ENCODE measurements at places on chromosomes 1 and 21.

- DNase-seq, result no peak
Measured at GRCh38 chr1:53726009-53726600, 12.9 kb downstream of the GLIS1 start.

DNA sequence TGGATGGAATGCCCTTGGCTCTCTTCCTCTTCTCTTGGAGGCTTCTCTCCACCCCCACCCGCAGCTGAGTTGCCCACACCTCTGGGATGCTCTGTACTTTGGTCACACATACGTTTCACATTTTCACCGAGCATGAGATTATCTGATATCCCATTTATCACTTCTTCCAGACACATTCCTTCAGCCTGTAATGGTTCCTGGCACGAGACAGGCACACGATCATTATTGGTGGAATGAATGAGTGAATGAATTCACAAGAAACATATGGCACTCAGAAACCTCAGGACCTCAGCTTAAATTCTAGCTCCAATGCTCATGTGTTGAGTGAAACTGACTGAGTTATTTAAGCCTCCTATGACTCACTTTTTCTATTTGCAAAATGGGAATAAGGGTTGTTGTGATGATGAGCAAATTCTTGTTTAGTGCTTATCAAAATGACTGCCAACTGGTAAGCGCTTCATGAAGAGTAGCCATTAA, 242.7 kb upstream of the JUN start:
- no peak for DNase-seq

DNA sequence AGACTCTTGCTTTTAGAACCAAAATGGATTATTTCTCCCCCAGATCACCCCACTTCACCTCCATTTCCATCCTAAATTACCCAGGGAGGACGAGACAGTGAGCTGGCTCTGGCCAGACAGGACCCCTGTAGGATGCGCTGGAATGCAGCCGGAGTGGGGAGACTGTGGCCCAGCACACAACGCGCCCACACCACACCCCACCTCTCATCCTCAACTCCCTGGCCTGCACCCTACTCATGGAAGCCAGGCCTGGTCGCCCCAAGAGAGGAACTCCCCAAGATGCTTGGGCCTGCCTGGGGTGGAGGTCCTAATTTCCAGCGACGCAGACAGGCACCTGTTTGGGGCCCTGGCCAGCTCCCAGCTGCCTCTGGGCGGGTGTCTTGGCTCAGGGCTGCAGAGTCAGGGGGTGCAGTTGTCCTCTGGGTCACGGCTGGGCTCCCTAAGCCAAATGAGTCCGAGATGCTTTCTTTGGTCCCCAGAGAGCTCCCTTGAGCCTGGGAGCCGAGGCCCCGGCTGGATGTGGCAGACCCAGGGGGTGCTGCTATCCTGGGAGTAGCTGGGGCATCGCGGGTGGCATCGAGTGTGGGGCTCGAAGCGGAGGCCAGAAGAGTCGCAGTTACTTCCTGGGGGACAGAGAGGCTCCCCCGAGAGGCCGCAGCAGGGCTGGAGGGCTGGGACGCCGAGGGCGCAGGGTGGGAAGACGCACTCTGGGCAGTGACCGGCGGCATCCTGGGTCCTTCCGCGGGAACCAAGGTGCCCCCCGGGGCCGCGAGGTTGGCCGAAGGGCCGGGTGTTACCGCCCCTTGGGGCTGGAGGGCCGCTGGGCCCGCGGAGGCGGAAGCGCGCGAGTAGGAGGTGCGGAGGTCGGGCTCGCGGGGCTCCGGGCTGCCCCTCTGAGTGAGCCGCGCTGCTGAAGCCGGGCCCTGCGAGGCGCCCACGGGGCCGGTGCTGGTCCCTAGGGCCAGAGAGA, 10.4 kb downstream of the CLEC20A start:
- DNase-seq, result no peak

GRCh38 chr1:43671626-43672330, 21.8 kb downstream of the KDM4A start:
- DNase-seq, result no peak

DNA sequence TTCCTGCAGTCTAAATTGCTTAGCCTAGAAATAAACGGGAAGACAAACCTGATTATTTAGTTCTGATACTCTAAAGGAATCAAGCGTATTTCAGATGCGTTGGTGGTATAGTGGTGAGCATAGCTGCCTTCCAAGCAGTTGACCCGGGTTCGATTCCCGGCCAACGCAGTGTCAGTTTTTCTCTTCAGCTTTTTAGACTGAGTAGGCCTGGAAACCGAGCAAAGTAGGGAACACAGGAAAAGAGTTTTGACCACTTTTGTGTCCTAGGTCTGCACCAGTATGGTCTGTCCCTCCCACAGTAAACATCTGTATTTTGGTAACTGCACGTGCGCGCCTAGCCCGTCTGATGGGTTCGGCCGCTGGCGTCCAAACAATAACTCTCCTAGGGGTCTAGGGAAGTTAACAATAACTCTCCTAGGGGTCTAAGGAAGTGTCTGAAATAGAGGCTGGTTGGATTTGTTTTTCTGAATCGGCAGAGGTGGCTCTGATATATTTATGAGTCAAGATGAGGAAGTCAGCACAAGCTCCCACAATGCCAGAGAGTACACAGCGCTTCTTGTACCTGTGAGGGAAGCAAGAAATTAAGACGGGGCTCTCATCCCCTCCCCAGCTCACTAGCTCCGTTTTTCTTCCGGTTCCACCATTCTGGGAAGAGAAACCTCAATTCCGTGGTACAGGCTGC, 15.6 kb upstream of the HJV start:
- peak; percentile 59 for DNase-seq

- DNase-seq, result peak; percentile 26
Measured at GRCh38 chr1:12208764-12209494, 20.9 kb upstream of the VPS13D start.

GRCh38 chr1:165828669-165829329, 1.4 kb downstream of the UCK2 start:
- DNase-seq, result peak; percentile 75

- no peak for DNase-seq
Measured at GRCh38 chr1:20787840-20788795, 1.0 kb upstream of the HP1BP3 start.

DNA sequence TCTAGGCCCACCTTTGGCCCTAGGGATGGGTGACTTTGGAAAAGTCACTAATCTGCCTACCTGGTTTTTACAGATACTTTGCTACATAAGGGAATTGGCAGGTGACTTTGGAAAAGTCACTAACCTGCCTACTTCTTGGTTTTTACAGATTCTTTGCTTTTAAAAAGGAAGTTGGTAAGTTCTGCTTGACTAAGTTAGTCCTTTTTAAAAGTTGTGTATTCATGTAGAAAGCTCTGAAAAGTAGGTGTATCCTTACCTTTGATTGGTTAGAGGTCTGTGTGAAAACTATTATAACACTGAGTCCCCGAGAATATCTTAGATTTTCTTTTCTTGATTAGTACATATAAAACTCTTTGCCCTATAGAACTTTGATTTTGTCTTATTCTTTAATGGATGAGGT, 12.4 kb downstream of the ATF6 start:
- DNase-seq, result no peak

GRCh38 chr1:100347009-100347966, 5.0 kb upstream of the CDC14A start:
- DNase-seq, result no peak

GRCh38 chr21:38334866-38335265, 78.1 kb downstream of the KCNJ15 start:
- no peak for DNase-seq

- DNase-seq, result no peak
Measured at GRCh38 chr1:169514566-169515270, 29.0 kb upstream of the SLC19A2 start.

GRCh38 chr21:16028142-16028541, 298.4 kb downstream of the USP25 start:
- DNase-seq, result no peak
